ENCODE measurements at places on chromosomes 13 and 19.

- no peak for DNase-seq
Measured at GRCh38 chr19:12730064-12730463, 4.4 kb downstream of the TRIR start.

GRCh38 chr13:62643799-62644524, 1228.3 kb upstream of the PCDH20 start:
- no peak for DNase-seq

DNA sequence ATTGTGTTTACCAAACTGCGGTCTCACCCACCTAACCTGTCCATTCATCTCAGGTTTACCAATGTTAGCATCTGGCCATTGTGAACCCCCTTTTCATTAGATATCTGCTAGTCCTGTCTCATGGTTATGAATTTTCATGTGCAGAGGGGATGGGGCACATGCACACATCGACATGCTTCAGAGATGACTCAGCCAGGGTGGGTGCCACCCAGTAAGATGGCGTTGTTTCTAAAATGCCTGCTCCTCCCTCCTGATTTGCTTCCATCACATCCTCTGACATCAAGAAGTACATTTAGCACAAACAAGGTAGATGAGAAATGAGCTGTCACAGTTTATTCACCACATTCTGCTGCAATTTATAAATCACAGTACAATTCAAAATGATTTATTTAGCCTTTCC, 51.3 kb downstream of the GPALPP1 start:
- no peak for DNase-seq

- DNase-seq = no peak
Measured at GRCh38 chr13:31880851-31881494, 141.6 kb downstream of the RXFP2 start.

GRCh38 chr13:76038920-76039716, 403.0 kb downstream of the LMO7 start:
- DNase-seq = no peak

DNA sequence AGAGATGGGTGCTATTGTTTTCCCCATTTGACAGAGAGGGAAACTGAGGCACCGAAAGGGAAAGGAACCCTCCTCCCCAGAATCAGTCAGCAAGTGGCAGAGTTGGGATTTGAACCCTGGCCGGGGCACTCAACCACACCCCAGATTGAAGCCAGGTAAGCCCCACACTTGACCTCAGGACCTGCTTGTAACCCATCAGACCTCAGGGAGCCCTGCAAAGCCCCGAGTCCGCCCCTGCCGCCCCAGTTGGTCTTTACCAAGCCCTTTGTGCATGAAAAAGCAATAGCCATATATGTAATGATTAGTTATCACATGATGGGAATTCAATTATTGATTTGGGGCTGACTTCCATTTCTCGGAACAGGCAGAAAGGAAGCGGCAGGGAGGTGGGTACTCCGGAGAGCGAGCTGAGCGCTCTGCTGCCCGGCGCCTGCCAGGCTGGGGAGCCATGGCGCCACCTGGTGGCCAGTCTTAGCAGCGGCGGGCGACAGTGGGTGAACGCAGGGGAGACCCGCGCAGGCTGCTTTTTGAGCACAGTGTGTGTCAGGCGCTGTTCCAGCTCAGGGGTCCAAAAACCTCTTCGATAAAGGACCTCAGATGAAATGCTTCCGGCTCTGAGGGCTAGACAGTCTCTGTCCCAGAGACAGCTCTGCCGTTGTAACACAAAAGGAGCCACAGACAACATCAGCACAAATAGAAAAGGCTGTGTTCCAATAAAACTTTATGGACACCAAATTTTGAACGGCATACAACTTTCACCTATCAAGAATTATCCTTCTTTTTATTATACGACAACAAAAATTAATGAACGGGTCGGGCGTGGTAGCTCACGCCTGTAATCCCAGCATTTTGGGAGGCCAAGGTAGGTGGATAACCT, 82.9 kb upstream of the CACNA1A start:
- peak; percentile 71 for DNase-seq

- no peak for DNase-seq
Measured at GRCh38 chr13:95260031-95260525, 41.2 kb downstream of the ABCC4 start.

GRCh38 chr19:1474765-1475351, 4.2 kb downstream of the C19orf25 start:
- DNase-seq = no peak

GRCh38 chr19:44869733-44870470, 21.2 kb upstream of the TOMM40 start:
- DNase-seq = no peak

- peak; percentile 3 for DNase-seq
Measured at GRCh38 chr19:53908106-53908934, 758 bp upstream of the CACNG7 start.

DNA sequence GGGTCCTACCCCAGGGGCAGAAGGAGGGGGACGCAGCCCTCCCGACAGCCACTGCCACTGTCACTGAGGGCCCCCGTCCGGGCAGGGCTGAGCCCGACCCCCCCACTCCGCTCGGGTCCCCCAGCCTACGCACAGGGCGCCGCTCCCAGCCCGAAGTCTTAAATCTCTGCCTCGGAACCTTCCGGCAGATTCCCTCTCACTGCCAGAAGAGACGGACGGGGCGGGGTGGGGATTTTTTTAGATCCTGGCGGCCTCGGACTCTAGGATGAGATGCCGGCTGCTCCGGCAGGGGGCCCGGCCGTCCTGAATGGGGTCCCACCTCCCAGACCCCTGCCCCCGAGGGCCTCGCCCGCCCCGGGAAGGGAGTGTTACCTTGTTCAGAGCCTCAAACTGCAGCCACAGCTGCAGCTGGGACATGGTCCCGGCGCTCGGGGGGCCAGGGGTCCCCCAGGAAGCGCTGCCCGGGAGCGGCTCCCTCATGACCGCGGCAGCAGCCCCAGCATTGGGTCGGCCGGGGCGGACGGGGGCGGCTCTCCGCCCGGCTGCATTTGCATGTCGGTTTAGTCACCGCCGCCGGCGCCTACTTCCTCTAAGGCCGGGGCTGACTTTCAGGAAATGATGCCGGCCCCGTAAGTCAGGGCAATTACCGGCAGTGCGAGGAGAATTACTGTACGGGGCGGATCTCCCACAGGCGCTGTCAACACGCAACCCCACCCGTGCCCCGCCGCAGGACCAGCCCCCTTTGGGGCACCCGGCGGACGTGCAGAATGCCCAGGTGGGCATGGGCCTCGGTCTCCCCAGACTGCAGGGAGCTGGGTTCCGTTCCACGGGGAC, 28.1 kb downstream of the GPX4 start:
- DNase-seq = peak; percentile 76

DNA sequence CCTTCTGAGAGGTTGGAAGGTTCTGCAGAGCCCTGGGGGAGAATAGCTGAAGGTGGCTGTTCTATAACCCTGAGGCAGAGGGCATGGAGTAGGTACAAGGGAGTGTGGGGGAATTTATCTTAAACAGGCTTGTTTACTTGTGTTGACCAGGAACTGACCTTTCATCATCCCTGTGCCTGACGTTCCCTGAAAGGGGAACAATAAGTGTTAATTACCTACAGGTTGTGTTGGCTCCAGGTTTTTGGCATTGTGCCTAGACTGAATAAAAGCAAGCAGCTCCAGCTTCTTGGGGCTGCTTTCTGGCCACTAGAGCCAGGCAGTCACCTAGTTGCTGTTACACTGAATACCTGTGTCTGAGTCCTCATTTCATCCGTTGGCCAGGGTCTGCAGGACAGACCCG, 60.0 kb downstream of the ZNF627 start:
- no peak for DNase-seq

- DNase-seq = no peak
Measured at GRCh38 chr13:46340011-46340410, 47.0 kb downstream of the RUBCNL start.

GRCh38 chr19:10510301-10510802, 6.9 kb downstream of the S1PR5 start:
- peak; percentile 47 for DNase-seq

- DNase-seq = no peak
Measured at GRCh38 chr13:77250975-77251374, 75.9 kb downstream of the MYCBP2 start.

DNA sequence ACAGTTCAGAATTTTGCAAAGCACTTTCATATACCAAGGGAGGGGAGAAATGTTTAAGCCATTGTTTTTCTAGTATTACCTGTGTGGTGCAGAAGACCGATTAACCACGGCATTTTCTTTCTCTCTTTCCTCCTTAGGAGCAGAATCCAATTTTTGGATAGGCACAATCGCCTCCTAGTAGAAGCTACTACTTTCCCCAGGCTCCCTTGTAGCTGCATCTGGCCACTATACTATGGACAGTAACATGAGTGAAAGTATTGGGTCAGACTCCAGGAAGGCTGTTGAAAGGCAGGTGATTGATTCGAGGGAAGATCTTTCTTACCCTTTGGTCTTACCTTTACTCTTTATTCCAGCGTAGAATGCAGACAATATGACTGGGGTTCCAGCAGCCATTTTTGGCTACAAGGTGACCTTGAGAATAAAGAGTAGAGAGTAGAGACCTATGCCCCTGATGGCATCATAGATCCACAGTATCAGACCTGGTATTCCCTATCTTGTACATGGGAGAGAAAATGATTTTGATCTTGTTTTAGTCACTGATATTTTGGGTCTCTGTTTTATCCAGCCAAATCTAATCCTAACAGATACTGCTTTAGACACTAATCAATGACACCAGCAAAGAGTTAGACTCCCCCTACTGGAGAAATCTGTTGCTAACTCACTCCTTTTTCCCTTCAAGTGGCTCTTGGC, 77.0 kb downstream of the LRRC63 start:
- no peak for DNase-seq

DNA sequence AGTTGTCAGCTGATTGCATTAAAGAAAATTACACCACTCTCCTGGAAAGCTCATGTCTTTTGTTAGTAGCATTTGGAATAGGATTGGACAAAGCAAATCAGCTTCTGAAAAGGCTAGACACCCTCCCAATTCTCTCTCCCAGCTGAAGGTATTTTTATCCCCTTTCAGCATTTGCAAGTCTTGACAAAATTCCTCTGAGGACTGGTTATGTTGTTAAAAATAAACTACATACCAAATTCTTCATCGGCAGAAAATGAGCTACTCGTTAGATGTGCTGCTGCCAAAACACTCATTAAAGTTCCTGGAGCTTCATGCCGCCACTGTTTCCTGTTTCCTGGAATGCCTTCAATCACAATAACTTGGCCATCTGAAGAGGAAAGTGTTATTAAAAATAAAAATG, 37.1 kb downstream of the UTP14C start:
- DNase-seq = no peak

DNA sequence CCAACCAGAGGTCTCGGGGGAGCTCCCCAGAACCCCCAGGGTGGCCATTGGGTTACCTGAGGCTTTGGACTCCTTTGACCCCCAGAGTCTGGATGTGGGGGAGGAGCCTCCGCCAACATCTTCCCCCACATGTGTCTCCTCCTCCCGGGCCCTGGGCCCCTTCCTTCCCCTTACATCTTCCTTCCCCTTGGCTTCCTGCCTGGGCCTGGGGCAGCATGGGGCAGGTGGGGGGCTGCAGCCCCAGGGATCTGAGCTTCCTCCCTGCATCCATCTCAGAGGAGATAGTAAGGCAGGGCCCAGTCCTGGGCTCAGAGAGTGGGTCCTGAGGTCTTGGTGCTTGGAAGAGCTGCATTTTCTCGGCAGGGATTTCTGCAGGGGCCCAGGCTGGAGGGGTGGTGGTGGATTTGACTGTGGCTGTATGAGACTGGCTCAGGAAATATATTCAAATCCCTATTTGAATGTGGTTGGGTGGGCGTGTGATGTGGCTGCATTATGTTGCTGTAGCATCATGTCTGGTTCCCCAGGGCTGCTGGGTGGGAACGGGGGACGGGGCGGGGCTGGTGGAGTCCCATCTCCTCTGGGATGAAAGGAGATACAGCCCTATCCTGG, 919 bp downstream of the VAV1 start:
- DNase-seq = peak; percentile 31

- no peak for DNase-seq
Measured at GRCh38 chr13:19345916-19346422, 164.3 kb upstream of the TUBA3C start.

- DNase-seq = no peak
Measured at GRCh38 chr13:67841071-67841470, 610.9 kb upstream of the PCDH9 start.

- no peak for DNase-seq
Measured at GRCh38 chr13:39577838-39578491, 25.0 kb downstream of the LHFPL6 start.

GRCh38 chr19:1383017-1383311, 743 bp upstream of the NDUFS7 start:
- no peak for DNase-seq

GRCh38 chr13:85371254-85371653, 428.0 kb downstream of the SLITRK6 start:
- no peak for DNase-seq

DNA sequence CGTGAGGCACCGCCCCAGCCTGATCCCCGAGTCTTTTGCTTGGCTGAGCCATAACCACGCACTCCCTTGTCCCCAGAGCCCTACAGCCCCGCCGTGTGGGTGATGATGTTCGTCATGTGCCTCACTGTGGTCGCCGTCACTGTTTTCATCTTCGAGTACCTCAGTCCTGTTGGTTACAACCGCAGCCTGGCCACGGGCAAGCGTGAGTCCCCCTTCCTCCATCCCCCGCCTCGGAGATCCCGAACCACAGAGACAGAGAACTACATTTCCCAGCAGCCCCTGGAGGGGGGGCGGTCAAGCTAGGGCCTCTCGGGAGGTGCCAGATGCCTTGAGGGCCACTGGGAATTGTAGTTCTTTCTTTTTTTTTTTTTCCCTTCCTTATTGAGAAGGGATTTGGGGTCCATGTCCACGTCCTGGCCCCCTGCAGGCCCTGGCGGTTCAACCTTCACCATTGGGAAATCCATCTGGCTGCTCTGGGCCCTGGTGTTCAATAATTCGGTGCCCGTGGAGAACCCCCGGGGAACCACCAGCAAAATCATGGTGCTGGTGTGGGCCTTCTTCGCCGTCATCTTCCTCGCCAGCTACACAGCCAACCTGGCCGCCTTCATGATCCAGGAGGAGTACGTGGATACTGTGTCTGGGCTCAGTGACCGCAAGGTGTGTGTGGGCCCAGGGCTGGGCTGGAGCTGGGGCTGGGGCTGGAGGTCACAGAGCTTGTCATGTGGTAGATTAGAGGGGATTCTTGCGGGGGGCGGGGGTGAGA, 25.9 kb downstream of the GRIN2D start:
- DNase-seq = peak; percentile 45

DNA sequence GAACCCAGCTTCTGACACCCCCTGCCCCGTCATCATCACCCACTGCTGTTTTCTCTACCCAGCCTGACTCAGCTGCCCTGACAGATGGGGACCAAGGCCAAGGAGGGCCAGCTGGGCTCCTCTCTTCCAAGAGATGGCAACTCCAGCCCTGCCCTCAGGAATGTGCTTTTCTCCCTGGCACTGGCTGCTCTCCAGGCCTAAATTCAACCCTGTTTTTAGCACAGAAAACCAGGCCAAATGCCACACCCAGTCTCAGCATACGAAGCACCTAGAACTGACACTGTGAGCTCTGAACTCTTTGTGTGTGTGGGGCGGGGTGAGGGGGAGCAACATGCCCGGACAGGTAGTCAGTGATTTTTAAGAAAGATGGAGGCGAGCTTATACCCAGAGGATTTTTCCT, 23.4 kb upstream of the IGFL1 start:
- DNase-seq = no peak

DNA sequence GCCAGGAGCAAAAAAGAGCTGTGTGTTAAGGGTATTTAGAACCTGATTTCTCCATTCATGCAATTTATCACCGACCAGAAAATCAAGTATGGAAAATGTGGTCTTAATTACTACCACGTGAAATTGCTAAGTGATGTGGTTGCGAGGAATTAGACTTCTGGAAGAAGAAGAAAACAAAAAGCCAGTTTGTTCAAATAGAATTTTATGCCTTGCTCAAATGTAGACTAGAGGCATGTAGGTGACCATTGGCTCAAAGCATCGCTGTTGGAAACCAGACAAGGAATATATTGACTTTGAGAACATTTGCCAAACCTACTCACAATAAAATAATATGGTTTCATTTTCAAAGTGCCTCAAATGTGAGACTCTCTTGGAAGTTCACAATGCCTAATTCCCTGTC, 57.3 kb upstream of the LRCH1 start:
- DNase-seq = no peak

Data from activated effector memory CD4-positive, alpha-beta T cell treated with Interleukin-2 at 50 U/mL for 16 hours (primary cell).